A673 (cell line): ENCODE measurements at places on chromosomes 6 and 20. TPM values are rescaled to one million over a fixed set of nuclear protein-coding genes. Genes with fewer than 3 reads are reported as not detected.

- DNase-seq = no peak
These were observed 872.1 kb upstream of the GJE1 start for GRCh38 chr6:141260627-141261015.

DNA sequence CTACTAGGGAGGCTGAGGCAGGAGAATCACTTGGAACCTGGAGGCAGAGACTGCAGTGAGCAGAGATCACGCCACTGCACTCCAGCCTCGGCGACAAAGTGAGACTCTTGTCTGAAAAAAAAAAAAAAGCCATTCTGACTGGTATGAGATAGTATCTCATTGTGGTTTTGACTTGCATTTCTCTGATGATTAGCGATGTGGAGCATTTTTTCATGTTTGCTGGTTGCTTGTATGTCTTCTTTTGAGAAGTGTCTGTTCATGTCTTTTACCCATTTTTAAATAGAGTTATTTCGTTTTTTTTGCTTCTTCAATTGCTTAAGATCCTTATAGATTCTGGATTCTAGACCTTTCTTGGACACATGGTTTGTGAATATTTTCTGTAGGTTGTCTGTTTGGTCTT is 103.5 kb upstream of the SIM1 start:
- DNase-seq = no peak

- no peak for DNase-seq
These were observed 690.6 kb downstream of the EPM2A start for GRCh38 chr6:145044641-145045246.

- peak; percentile 82 for DNase-seq
These were observed 746 bp downstream of the NUP153 start for GRCh38 chr6:17705778-17706579.

The TNNC2 gene
- total RNA-seq = not detected in 2 replicates

DNA sequence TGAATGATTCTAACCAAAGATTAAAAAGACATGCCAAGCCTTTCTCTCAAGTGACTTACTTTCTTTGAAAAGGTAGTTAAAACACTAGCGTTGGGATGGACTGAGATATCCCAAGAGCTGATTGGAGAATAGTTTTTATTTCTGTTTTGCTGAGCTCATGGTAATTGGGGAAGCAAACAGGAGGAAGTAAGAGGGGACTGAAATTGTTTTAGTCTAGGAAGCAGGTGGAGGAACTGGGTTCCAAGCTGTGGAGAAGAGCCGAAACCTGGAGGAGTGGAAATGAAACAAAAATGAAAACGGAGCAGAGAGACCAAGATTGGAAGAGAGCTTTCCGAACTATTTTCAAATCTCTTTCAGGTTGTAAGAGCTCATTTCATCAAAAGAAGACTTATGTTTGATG is 59.9 kb upstream of the TENT5A start:
- DNase-seq = no peak
